ENCODE measurements at places on chromosomes 7 and 10.
A peak's percentile ranks its signal among the peaks of the same experiment; 100 is the strongest.

DNA sequence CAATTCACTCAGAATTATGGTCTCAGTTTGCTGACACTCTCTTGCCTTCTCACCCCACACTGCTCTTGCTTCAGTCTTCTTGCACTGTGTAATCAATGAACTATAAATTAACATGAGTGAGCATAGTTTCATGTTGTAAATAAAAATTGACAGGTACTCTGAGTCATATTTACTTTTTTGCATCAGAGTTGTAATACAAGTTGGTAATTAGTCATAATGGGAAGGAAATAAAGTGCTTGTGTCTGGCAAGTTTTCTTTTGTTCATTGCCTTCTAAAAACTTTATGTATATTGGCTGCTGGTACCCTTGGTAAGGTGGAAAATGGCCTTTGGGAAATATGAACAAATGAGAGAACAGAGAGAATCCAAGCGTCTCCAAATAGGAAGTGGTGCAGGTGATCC lies 169.3 kb upstream of the MAGI2 start:
- DNase-seq, result no peak

- DNase-seq, result no peak
Observed at GRCh38 chr10:112404617-112405016, 30.7 kb downstream of the ACSL5 start.

GRCh38 chr10:54666192-54666591 lies 134.8 kb downstream of the PCDH15 start:
- no peak for DNase-seq

DNA sequence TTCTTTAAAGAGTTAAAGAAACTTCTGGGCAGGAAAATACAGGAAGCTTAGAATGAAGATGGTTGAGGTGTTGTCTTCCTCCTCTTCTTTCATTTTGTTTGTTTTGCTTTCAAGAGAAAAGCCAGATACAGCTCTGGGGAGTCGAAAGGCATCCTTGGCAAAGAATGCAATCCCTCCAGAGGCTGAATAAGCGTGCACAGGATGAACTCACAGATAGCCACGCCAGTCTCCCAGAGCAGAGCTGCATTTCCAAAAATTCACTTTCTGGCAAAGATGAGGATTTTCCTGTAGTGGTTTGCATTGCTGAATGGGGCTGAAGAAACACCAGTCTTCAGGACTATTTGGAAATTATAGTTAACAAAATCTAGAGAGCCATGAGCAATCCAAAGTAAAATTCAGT lies 336.4 kb downstream of the NRG3 start:
- DNase-seq, result no peak

GRCh38 chr7:82393076-82393839 lies 50.3 kb downstream of the CACNA2D1 start:
- DNase-seq, result no peak

DNA sequence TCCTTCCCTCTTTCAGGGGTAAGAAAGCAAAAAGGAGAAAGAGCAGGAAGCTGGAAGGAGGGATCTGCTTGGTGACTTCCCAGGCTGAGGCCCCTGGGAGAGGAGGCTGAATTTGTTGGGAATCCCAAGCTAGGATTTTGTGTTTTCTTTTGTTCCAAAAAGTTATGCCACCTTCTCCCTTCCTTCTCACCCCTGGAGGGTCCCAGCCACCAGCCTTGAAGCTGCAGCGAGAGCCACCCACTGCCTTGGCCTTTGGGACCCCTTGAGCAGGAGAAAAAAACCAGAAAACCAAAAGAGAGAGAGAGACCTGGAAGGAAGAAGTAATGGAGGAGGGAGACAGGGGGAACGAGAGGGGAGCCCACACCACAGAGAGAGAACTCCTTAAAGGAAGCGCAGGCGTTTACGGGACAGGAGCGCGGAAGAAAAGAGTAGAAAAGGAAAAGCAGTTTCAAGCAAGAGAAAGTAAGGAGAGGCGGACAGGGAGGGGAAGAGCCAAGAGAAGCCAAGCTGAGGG lies 7.2 kb downstream of the VAX1 start:
- no peak for DNase-seq

DNA sequence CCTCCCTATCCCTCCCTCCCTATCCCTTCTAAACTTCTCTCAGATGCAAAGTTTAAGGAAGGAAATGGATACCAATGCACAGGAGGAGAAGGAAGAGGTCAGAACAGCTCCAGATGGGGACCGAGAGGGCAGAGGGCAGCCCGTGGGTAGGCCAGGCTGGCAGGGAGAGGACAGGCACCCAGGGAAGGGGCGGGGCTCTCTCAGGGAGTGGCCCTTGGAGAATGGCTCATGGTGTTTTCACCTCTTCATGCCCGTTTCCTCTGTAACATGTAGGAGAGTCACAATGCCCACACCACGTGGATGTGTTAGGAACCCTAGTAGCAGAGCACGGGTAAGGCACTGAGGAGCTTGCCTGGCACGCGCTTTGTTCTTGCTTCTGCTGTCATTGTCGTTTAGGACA lies 264.5 kb downstream of the CELF2 start:
- no peak for DNase-seq

DNA sequence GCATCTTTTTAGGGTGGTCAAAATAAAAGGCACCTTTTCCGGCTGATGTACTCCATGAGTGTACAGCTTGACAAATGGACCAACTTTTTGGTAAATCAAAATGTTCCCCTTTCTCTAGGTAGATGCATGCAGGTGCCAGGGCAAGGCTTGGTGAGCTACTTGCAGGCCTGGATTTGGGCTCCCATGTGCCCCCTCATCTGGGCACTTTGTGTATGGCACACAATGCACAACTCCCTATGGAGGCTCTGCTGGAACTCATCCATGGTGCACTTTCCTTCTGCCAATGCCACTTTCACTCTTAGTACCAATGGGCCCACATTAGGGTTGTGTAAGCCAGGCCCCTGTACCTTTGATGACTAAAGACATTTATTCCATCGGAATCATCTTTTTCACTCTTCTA lies 300.8 kb downstream of the SDHAF3 start:
- DNase-seq, result peak; percentile 11

GRCh38 chr10:35452847-35453246 lies 116.5 kb downstream of the CCNY start:
- no peak for DNase-seq

DNA sequence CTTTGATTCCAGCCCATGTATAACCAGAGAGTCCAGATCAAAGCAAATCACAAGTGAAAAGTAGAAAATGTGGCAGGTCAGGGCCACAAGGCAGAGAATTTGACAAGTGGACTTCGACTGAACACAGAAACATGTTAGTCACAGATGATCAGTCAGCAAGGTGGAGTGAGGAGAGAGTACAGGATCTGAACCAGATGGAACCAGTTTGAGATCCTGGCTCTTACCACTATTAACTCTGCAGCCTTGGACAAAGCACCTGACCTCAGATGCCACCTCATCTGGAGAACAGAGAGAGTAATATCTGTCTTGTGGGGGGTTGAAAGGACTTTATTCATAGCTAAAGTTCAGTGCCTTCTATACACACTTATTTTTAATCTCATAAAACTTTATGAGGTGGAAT lies 4.4 kb downstream of the MRLN start:
- no peak for DNase-seq

GRCh38 chr7:67713451-67714056 lies 716.9 kb downstream of the TYW1 start:
- DNase-seq, result no peak

- DNase-seq, result no peak
Observed at GRCh38 chr7:72709909-72710308, 118.1 kb downstream of the TYW1B start.

DNA sequence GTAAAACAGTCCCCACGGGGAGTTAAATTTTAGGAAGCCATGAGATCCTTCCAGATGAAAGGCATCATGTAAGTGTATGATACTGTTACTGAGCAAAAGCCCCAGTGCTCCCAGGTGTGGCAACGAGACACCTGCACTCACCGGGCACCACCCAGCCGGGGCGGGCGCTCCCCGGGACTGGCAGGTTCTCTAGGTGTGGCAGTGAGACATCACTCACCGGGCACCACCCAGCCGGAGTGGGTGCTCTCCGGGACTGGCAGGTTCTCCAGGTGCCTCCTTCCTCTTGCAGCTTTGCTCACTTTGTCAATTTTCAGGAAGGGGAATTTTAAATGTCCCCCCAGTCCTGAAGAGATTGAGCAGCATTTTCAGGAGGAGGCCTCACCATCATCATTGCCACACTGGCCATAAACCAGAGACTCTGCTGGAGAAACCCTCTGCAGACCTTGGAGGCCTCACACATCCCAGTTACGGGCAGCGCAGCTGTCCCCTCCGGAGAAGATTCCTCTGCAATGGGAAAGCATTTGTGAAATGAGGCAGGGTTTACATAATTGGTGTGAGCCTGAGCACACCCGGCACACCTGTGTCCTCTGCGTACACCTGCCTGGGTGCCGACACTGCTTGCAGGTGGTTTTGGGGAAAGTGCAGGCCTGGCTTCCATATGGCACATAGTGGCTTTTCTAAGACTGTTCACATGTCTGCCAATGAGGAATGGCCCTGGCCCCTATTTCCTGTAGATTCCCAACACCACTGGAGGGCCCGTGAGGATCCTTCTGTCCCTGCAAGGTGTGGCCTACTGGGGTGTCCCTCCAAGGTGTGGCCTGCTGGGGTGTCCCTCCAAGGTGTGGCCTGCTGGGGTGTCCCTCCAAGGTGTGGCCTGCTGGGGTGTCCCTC lies 191.4 kb downstream of the EBF3 start:
- no peak for DNase-seq

DNA sequence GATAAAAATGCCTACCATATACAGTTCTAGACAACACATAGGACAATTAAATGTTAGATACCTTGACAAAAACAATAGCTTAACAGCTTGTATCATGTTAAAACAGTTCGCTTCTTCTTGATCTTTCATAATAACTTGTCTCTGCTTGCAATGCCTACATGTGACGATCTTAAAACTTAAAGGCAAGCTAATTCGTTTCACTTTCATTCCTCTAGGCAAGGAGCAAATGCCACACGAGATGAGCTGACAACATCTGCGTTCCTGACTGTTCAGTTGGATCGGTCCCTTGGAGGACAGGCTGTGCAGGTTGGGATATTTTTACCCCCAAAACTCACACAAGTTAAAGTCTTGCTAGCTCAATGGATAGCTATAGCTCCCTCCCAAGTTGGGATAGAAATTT lies 51.6 kb upstream of the ARL4A start:
- no peak for DNase-seq

DNA sequence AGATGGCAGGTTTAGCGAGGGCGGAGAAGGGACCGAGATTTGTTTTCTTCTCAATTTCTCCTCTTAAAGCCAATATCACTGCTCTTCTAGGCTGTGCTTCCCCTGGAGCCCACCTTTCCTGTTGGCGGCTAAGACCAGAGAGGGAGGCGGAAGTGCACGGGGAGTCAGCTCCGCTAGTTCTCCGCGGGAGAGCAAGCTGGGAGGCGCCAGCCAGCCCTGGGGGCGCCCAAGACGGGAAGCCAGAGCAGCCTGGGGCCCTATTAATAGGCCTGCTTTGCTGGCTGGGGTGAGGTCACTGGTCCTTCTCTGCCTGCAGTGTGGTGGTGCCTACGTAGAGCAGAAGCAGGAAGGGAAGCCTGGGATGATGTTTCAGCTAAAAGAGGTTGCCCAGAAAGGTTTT lies 61.6 kb downstream of the LSM5 start:
- no peak for DNase-seq

- no peak for DNase-seq
Observed at GRCh38 chr10:108688314-108688713, 1235.0 kb downstream of the XPNPEP1 start.

- DNase-seq, result no peak
Observed at GRCh38 chr10:29835055-29835454, 200.3 kb upstream of the SVIL start.

GRCh38 chr10:9613338-9614075 lies 1404.2 kb upstream of the CELF2 start:
- no peak for DNase-seq

- DNase-seq, result no peak
Observed at GRCh38 chr7:7438851-7439250, 96.8 kb downstream of the COL28A1 start.

GRCh38 chr7:90842430-90842788 lies 246.3 kb downstream of the CDK14 start:
- no peak for DNase-seq

DNA sequence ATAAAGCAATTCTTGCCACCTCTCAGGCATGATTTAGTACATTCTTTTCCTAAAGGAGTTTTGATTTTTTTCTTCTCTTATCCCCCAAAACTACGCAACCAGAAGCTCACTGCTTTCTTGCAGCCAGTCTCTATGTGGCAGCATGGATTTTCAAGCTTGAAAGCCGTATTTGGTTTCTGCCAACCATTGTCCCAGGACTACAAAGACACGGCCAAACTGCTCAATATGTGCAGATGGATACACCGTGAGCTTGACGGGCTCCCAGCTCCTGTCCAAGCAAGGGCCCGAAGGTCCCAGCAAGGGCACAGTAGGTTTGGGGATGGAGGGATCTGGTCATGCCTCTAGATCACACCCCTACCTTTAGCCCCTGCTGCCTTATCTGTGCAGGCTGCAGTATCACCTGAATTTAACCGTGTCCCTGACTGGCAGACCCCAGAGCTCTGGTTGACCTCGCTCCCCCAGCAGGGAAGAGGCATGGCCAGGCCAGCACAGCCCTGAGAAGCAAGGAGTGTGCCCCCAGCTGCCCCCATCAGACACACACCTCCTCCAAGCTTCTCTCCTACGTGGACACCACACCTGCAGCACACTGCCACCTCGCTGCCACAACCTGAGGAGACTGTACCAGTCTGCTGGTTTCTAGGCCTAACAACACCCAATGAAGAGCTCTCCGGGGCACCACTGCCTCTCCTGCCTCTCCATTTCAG lies 86.8 kb downstream of the COBL start:
- DNase-seq, result no peak

- DNase-seq, result no peak
Observed at GRCh38 chr10:14686356-14686755, 88.3 kb downstream of the FAM107B start.

DNA sequence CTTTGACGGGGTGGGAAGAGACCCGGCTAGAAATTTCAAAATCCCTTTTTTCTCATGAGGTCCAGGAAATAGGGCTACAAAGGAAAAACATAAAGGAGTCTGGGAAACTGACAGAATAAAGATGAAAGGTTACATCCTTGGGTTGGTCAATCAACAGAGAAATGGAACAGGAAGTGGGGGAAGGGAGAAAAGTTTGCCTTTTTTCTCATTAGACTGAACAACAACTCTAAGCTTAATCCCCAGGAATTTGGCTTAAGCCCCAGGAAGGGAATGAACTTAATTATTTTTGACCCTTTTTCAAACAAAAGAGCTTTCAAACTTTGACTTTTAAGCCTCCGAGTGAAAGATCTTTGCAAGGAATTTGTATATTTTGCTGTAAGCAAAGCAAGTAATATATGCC lies 32.7 kb downstream of the LGI1 start:
- DNase-seq, result peak; percentile 94

GRCh38 chr10:98045785-98046389 lies 15.5 kb upstream of the CRTAC1 start:
- DNase-seq, result peak; percentile 71

DNA sequence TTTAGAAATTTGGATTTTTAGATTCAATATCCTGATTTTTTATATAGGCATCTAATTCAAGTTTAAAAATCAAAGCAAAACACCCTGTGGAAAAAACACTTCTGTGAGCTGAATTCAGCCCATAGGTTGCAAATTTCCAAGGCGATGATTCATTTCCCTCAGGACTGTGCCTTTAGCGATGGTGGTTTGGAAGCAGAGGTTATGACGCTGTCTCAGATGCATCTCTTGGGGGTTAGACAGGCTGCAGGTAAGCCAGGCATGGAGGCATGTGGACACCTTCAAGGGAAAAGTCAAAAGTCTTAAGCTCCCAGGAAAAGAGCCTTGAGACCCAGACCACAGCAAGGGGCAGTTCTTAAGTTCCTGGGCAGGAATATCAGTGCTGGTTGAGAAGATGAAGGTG lies 9.5 kb upstream of the FRA10AC1 start:
- no peak for DNase-seq
